ENCODE measurements at places on chromosomes 3 and 15. TPM values are rescaled to one million over a fixed set of nuclear protein-coding genes. Genes with fewer than 3 reads are reported as not detected.

Gene SLITRK3
- 3.2 TPM for total RNA-seq

Gene PIGX
- 14.5 TPM for total RNA-seq

Gene MST1R
- total RNA-seq: 3.7 TPM

Gene NPRL2
- 22.3 TPM for total RNA-seq

Gene LDHAL6B
- not detected for total RNA-seq

Gene DAG1
- total RNA-seq: 152 TPM

Gene NDN
- 98.1 TPM for total RNA-seq

Gene SNURF
- total RNA-seq: 54.0 TPM

Gene SMCO1
- not detected for total RNA-seq

Gene ISLR2
- 0.27 TPM for total RNA-seq

Gene ZNF80
- total RNA-seq: not detected

Gene UPK1B
- total RNA-seq: 0.66 TPM

Gene ITIH4
- 1.4 TPM for total RNA-seq

DNA sequence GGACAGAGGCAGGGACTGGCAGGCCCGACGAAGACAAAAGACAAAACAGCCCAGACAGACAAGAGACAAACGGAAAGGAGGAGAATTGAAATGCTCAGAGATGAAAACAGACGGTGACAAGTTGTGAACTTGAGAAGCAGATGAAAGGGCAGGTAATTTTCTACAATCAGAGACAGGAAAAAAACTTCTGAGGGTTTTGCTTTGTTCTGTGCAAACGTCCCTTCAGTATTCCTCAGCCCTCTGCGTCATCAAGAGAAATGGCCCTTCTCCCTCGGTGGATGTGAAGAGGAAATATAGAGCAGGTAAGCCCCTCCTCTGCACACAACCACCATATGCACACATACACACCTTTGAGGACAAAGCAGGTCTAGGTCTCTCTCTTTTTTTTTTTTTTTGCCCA, 206.6 kb downstream of the UACA start:
- no peaks in the 10 kb centered on the region for H3K36me3 ChIP-seq
- no peaks in the 10 kb centered on the region for H3K4me1 ChIP-seq
- no peak overlapping the region for H3K4me3 ChIP-seq

DNA sequence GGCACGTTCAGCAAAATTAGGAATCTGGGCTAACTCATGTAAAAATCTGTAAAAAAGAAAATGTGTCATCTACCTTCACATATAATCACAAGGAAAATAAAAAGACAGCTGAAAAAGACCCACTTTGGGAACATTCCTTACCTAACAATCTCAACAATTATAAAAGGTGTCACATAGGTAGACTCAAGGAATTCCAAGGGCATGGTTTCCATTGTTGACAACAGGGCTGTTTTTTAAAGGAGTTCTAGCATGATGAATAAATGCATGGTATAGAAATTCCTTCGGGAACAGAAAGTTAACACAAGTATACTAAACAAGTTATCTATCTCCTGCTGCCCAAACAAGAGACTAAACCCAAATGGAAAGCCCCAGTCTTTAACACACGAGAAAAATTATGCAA, 184.2 kb downstream of the GREM1 start:
- H3K36me3 ChIP-seq: no peaks in the 10 kb centered on the region
- H3K27ac ChIP-seq: no peak overlapping the region
- DNase-seq: peak; percentile 26
- peaks cover 40% of the 10 kb centered on the region for H3K4me1 ChIP-seq
- no peak overlapping the region for H3K4me3 ChIP-seq

- H3K27ac ChIP-seq: no peak overlapping the region
- no peak for DNase-seq
- no peak overlapping the region for H3K4me3 ChIP-seq
- H3K27me3 ChIP-seq: no peaks in the 10 kb centered on the region
These were observed 75.9 kb downstream of the ZBTB20 start for GRCh38 chr3:115071166-115071565.

GRCh38 chr3:120160050-120160449, 65.8 kb upstream of the GSK3B start:
- DNase-seq: peak; percentile 30
- H3K27me3 ChIP-seq: no peaks in the 10 kb centered on the region
- H3K36me3 ChIP-seq: no peaks in the 10 kb centered on the region
- H3K27ac ChIP-seq: no peak overlapping the region
- H3K4me1 ChIP-seq: no peaks in the 10 kb centered on the region

- no peaks in the 10 kb centered on the region for H3K27me3 ChIP-seq
- H3K27ac ChIP-seq: no peak overlapping the region
- no peak for DNase-seq
- H3K36me3 ChIP-seq: no peaks in the 10 kb centered on the region
These were observed 55.6 kb upstream of the RGMA start for GRCh38 chr15:93144463-93145236.

DNA sequence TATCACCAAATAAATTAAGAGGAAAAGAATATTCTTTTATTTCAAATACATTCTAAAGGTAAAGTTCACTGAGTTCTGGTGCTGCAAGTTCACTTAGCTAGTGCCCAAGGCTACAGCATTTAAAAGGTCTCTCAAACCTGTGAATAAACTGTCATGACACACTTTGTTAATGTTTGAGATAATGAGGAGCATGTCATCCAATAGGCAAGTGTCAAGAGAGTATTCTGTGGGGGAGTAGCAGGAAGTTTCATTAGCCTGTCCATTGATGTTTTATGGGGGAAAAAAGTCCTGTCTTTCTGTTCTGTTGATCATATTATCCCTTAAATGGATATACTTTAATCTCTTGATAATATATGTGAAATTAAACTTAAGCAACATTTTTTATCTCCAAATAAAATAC, 4.0 kb downstream of the SPESP1 start:
- DNase-seq: no peak
- H3K27ac ChIP-seq: no peak overlapping the region
- H3K27me3 ChIP-seq: no peaks in the 10 kb centered on the region
- H3K4me1 ChIP-seq: no peaks in the 10 kb centered on the region
- no peak overlapping the region for H3K4me3 ChIP-seq

GRCh38 chr15:58420579-58421043, 11.2 kb upstream of the LIPC start:
- no peaks in the 10 kb centered on the region for H3K27me3 ChIP-seq
- no peak overlapping the region for H3K4me3 ChIP-seq
- H3K36me3 ChIP-seq: no peaks in the 10 kb centered on the region
- H3K4me1 ChIP-seq: no peaks in the 10 kb centered on the region
- DNase-seq: no peak

DNA sequence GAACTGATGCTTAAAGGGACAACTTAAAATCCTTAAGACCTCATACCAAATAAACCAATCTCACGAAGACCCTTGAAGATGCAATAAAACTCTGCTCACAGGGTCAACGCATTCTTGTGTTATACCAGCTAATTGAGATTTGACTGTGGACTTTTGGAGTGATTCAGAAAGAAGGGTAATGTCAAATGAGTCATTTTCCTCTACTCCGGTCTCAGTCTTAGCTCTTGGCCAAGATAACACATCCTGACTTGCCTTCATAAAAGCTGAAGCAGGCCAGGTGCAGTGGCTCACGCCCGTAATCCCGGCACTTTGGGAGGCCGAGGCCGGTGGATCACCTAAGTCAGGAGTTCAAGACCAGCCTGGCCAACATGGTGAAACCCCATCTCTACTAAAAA, 3.8 kb downstream of the PKM start:
- peaks cover 51% of the 10 kb centered on the region for H3K4me1 ChIP-seq
- no peak for DNase-seq
- H3K27ac ChIP-seq: peak overlapping the region; percentile 74
- H3K36me3 ChIP-seq: peaks cover 20% of the 10 kb centered on the region
- H3K27me3 ChIP-seq: no peaks in the 10 kb centered on the region
- H3K4me3 ChIP-seq: peak overlapping the region; percentile 28

- DNase-seq: no peak
- no peaks in the 10 kb centered on the region for H3K36me3 ChIP-seq
- no peaks in the 10 kb centered on the region for H3K27me3 ChIP-seq
- H3K4me1 ChIP-seq: no peaks in the 10 kb centered on the region
These were observed 40.7 kb upstream of the ROBO1 start for GRCh38 chr3:79808515-79808914.

DNA sequence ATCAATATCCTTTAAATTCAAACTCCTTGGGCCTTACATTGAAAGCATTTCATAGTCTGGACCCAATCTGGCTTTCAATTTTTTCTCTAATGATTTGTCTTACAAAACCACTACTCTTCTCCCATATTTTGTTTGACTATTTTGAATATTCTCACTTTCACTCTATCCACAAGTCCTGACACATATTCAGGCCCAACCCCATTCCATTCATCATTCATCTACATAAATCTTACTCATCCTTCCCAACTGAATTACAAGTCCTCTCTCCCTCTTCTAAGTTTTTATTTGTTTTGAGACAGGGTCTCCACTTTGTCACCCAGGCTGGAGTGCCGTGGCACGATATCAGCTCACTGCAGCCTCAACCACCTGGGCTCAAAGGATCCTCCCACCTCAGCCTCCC, 43.6 kb downstream of the TOP2B start:
- no peak overlapping the region for H3K27ac ChIP-seq
- H3K4me1 ChIP-seq: no peaks in the 10 kb centered on the region
- DNase-seq: no peak
- peaks cover 43% of the 10 kb centered on the region for H3K36me3 ChIP-seq

GRCh38 chr3:133211856-133212255, 173.7 kb downstream of the TMEM108 start:
- H3K4me1 ChIP-seq: peaks cover 42% of the 10 kb centered on the region
- peak overlapping the region; percentile 97 for H3K27ac ChIP-seq
- DNase-seq: no peak
- H3K36me3 ChIP-seq: no peaks in the 10 kb centered on the region

DNA sequence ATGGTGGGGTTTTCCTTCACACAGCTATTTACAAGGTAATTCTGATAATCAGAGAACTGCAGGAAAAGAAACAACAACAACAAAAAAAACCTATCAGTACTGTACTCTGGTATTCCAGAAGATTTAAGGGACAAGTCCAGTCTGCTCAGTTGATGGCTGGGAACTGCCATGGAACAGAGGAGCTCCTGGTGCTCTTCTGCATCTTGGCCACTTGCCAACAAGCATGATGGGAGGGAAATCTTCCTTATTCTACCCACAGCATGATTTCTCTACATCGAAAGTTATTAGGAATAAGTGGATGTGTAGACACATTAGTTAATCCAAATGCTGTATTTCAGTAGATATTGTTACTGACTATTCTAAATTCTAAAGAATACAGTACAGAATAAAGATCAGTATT, 51.7 kb downstream of the RASGRP1 start:
- no peak overlapping the region for H3K4me3 ChIP-seq
- H3K27ac ChIP-seq: no peak overlapping the region
- H3K27me3 ChIP-seq: no peaks in the 10 kb centered on the region
- peaks cover 23% of the 10 kb centered on the region for H3K4me1 ChIP-seq

- H3K4me3 ChIP-seq: no peak overlapping the region
- no peaks in the 10 kb centered on the region for H3K27me3 ChIP-seq
- DNase-seq: peak; percentile 74
These were observed 21.6 kb downstream of the RLBP1 start for GRCh38 chr15:89199746-89200145.

DNA sequence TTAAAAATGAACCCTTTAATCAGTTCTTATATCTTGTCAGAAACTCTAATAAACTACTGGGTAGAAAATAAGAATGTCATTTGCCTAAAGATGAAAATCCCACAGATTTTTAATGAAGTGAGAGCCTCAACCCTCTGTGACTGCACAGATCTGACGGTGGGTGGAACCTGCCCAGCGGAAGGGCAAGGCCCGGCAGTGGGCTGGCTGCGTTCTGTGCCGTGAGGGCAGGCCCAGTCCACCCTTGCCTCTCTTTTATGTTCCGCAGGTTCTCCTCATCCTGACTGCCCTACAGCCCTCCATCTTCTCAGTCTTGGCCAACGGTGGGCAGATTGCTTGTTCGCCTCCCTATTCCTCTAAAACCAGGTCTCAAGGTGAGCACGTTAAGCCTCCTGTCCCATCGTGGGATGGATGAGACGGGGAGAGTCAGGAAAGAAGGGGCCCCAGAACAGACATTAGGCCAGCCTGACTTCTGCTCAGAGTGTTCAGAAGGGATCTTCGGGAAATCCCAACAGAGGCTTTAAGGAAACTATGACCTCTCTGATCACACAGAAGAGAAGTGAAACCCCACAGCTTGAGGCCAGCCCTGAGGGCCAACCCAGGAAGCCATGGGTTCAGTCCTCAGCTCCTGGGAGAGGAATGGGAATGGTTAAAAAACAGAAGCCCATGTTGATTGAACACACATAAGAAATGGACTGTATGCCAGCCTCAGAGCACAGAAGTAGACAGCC, 16.0 kb downstream of the SLC51A start:
- no peak overlapping the region for H3K27ac ChIP-seq
- no peak for DNase-seq
- no peaks in the 10 kb centered on the region for H3K4me1 ChIP-seq

- 0 out of 2 replicates have a peak, but pooled peaks cover 4% of the 10 kb centered on the region for H3K27me3 ChIP-seq
- peak within 1 kb of the TSS; percentile 74 for H3K27ac ChIP-seq
- H3K4me3 ChIP-seq: peak within 1 kb of the TSS; percentile 97
- H3K36me3 ChIP-seq: no peaks in the 10 kb centered on the region
These were observed at the start of gene SPINT1 for GRCh38 chr15:40843885-40844695. Gene SPINT1, plus strand, starts transcription at chr15:40844048. Its CDS starts 507 bp downstream, at chr15:40844555.

GRCh38 chr3:195001261-195001660, 269.7 kb downstream of the XXYLT1 start:
- H3K27me3 ChIP-seq: no peaks in the 10 kb centered on the region
- H3K36me3 ChIP-seq: no peaks in the 10 kb centered on the region
- DNase-seq: no peak
- H3K27ac ChIP-seq: no peak overlapping the region
- H3K4me3 ChIP-seq: no peak overlapping the region

GRCh38 chr3:32708672-32709283, 23.8 kb downstream of the CNOT10 start:
- peaks cover 20% of the 10 kb centered on the region for H3K36me3 ChIP-seq
- H3K27me3 ChIP-seq: no peaks in the 10 kb centered on the region
- no peaks in the 10 kb centered on the region for H3K4me1 ChIP-seq
- DNase-seq: no peak
- no peak overlapping the region for H3K4me3 ChIP-seq
- H3K27ac ChIP-seq: no peak overlapping the region

- H3K4me3 ChIP-seq: no peak overlapping the region
- no peaks in the 10 kb centered on the region for H3K27me3 ChIP-seq
- H3K4me1 ChIP-seq: no peaks in the 10 kb centered on the region
- DNase-seq: no peak
These were observed 855.5 kb downstream of the ROBO1 start for GRCh38 chr3:78912259-78912658.

GRCh38 chr3:39485547-39485946, 18.1 kb downstream of the MOBP start:
- H3K36me3 ChIP-seq: no peaks in the 10 kb centered on the region
- no peaks in the 10 kb centered on the region for H3K27me3 ChIP-seq
- no peak overlapping the region for H3K27ac ChIP-seq

GRCh38 chr15:61764141-61764540, 296.1 kb downstream of the VPS13C start:
- no peak overlapping the region for H3K4me3 ChIP-seq
- no peaks in the 10 kb centered on the region for H3K4me1 ChIP-seq
- H3K27me3 ChIP-seq: no peaks in the 10 kb centered on the region
- no peaks in the 10 kb centered on the region for H3K36me3 ChIP-seq
- H3K27ac ChIP-seq: no peak overlapping the region

DNA sequence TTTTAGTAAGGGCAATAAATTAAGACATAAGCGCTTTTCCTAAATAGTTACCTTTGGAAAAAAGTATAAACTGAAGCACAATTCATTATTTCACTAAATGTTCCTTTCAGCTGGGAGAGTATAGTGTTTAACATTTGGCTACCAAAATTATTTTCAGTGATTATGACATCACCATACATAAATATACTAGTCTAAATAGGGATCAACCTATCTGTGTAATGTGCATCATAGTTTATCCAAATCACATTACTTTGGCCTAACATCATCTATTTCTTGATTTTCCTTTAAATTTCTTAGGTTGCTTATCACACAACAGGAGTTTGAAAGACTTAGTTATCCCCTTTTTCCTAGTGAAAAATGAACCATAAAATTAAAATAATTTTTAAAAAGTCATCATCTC, 738.9 kb downstream of the ROBO1 start:
- H3K4me3 ChIP-seq: no peak overlapping the region
- H3K27me3 ChIP-seq: no peaks in the 10 kb centered on the region
- no peaks in the 10 kb centered on the region for H3K4me1 ChIP-seq
- no peak for DNase-seq
- H3K36me3 ChIP-seq: no peaks in the 10 kb centered on the region
